A549 (cell line): ENCODE measurements at places on chromosomes 5 and 9. TPM values are rescaled to one million over a fixed set of nuclear protein-coding genes. Genes with fewer than 3 reads are reported as not detected.
A peak's percentile ranks its signal among the peaks of the same experiment; 100 is the strongest.

GRCh38 chr9:108417726-108418125, 438.1 kb downstream of the ACTL7B start:
- no peak for DNase-seq

DNA sequence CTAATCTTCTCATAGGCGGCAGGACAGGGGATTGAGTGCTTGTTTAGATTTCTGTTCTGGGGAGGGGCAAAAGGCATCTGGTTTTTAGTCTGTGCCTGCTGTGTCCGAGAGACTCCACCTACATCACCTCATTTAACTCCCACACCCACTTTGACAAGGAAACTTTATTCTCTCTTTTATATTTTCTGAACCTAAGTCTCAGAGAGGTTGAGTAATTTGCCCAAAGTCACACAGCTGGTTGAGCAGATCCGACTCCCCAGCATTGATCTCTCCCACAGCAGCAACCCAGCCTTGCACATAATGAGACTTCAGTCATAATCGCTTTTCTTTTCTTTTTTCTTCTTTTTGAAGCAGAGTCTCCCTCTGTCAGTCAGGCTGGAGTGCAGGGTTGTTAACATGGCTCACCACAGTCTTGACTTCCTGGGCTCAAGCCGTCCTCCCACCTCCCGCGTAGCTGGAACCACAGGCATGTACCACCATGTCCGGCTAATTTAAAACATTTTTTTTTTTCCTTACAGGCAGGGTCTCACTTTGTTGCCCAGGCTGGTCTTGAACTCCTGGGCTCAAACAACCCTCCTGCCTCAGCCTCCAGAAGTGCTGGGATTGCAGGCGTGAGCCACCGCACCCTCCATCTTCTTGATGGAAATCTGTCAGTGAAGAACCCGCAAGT, 36.5 kb upstream of the ANKRD33B start:
- no peak for DNase-seq

- DNase-seq = no peak
Observed at GRCh38 chr5:51095486-51095885, 287.8 kb upstream of the ISL1 start.

DNA sequence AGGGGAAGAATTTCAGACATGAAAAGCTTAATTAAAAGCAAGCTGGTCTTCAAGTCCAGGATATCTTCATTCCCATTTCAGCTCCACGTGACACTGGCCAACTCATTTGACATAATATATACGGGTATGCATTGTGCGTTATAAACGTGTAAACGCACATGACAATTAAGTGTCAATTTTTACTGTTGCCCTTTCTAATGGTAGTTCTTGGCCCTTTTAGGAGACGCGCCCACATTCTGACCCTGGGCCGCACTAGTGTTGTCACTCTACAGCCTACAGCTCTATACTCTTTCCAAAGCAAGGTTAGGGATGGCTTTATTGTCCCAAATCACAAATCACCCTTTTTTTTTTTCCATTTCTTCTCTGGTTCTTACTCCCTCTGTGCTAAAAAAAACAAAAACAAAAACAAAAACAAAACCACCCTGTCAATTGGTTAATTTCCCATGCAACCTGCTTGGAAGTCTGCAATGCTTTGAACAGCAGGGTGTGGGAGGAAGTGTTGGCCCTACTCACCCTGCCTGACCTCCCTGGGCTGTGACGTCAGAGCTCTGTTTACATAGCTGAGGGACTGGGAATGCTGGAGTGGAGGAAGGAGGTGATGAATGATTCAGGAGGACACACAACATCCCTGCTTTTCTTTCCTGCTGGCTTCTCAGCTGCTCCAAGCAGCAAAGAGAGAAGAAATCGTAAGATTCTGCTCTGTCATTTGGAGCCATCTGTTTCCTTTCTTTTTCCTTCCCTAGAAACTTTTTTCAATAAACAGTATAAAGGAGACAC, 19.3 kb downstream of the RFK start:
- DNase-seq = peak; percentile 94

DNA sequence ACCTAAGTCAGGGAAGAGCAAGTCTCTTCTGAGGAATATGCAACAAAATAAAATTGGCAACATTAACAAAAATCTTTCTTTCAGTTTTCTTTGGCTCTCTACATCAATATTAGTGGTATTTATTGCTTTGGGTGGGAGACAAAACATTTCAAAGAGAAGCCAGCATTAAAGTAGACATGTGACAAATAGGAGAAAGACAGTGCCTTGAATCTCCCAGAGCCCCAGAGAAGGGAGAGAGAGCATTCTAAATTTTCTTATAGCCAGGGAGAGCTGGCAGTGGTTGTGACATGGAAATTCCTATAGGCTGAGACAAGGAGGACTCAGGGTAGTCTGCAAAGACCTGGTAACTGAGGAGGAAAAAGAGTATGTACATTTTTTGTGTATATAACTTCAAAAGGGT, 79.4 kb upstream of the NREP start:
- DNase-seq = no peak

- no peak for DNase-seq
Observed at GRCh38 chr5:42301349-42301748, 121.9 kb upstream of the GHR start.

- DNase-seq = no peak
Observed at GRCh38 chr9:125570246-125570645, 136.8 kb downstream of the MAPKAP1 start.

DNA sequence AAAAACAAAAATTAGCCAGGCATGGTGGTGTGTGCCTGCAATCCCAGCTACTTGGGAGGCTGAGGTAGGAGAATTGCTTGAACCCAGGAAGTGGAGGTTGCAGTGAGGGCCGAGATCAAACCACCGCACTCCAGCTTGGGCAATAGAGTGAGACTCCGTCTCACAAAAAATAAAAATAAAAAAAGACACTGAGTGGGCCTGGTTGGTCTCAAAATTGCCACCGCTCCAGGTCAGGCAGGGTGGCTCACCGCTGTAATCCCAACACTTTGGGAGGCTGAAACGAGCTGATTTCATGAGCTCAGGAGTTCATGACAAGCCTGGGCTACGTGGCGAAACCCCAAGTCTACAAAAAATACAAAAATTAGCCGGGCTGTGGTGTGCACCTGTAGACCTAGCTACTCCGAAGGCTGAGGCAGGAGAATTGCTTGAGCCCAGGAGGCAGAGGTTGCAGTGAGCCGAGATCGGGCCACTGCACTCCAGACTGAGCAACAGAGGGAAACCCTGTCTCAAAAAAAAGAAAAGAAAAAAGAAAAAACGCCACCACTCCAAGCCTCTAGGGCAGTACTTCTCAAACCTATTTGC, 1.8 kb downstream of the STK10 start:
- no peak for DNase-seq

DNA sequence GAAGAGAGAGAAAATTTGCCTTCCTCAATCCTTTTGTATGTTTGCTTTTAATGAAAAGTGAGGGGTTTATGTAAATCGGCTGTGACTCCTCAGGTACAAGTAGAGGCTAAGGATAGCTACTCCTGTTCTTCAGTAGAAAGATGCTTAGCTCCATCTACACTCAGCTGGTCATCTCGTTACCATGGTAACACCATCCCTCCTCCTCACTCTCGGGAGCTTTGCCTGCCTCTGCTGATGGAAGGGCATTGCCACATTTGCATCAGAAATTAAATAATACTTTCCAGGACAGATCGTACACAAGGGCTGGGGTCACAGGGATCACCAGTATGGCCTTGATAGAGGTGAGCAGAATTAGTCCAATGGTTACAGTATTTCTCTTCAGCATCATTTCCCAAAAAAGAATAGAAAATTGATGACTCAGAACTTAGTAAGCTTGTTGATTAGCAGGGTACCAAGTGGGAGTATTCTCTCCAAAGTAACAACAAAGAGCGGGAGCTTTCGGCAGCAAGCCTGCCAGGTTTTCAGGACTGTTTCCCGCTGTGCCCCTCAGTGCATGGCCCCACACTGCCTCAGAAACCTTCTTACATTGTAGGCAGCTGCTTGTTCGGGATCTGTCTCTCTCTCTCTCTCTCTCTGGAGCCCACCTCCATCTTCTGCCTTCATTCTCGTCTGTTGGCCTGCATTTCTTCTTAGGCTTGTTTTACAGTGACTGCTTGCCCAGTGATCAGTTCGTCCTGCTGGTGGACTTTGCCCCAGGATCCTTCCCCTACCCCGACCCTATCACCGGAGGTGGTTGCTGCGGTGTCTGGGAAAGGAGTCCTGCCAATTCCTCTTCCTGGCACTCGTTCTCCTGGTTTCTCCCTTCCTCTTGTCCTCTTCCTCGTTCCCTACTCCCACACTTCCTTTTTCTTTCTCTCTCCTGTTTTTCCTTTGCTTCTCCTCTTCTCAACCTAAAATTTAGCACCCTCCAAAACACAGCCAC, 51.9 kb upstream of the SNAPC3 start:
- DNase-seq = no peak

GRCh38 chr5:77427998-77428397, 64.1 kb downstream of the WDR41 start:
- DNase-seq = no peak

GRCh38 chr5:177457852-177458681, 11.5 kb downstream of the PRR7 start:
- DNase-seq = no peak

DNA sequence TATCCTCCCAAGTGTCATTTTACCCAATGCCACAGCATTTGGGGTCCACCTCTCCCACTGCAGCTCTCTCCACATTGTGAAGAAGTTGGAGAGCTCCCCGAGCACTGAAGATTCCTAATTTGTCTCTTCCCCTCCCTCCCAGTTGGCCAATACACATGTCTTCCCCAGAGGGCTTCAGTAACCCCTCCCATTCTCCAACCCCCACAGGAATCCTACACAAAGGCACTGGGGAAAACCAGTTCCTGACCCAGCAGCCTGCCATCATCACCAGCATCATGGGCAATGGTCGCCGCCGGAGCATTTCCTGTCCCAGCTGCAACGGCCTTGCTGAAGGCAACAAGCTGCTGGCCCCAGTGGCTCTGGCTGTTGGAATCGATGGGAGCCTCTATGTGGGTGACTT, 87.3 kb upstream of the WWC1 start:
- DNase-seq = no peak

DNA sequence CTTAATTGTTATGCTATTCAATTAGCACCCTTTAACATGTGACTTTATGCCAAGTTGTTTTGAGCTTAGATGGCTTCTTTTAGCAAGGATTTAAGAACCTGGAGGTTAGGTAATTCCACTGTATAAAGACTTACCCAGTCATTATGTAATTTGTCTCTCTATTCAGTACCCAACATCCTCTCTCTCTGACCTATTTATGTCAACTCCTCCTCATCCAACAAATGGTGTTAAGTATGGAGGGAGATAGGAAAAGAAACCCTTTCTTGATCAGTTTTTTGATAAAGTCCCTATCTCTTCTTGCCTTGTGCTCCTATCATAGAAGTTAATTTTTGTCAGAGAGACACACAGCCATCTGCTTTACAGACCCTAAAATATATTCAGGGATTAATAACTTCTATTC, 181.2 kb upstream of the GPR151 start:
- DNase-seq = no peak

DNA sequence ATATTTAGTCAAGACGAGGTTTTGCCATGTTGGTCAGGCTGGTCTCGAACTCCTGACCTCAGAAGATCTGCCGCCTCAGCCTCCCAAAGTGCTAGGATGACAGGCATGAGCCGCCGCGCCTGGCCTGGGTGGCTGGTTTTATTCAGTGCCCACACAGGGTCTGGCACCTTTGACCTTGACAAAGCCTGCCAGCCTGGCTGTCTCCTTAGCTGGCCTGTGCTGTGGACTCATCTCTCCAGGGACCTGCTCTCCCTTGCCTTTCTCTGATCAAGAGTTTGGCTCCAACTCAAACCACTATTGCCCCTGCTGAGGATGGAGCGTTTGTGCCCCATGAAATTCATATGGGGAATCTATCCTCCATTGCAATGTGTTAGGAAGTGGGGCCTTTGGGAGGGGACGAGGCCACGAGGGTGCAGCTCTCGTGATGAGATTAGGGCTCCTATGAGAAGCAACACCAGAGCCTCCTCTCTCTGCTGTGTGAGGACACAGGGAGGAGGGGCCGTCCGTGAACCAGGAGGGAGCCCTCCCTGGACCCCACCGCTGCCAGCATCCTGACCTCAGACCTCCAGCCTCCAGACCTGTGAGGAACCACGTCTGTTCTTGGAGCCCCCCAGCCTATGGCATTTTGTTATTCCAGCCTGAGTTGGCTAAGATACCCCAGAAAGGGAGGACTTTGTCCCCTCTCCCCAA, 45.0 kb downstream of the MRPL36 start:
- DNase-seq = no peak

DNA sequence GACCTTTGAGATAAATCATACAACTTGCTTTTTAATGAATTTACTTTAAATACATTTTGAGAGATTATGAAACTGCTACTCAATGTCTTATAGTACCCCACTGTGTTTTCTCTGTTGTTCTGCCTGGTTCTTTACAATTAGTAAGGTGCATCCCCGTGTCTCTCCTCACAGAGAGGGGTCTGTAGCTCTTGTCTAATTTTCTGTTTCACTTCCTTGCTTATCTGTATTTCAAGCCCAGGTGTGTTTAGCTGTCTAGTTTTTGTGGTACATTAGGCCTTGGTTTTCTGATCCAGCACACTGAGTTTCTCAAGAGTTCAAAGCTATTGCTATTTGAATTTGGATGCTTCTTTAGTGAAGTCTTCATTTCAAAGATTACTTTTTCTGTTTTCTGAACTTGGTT, 105.1 kb downstream of the MAST4 start:
- no peak for DNase-seq

GRCh38 chr9:37503736-37504135, 18.0 kb downstream of the POLR1E start:
- no peak for DNase-seq

DNA sequence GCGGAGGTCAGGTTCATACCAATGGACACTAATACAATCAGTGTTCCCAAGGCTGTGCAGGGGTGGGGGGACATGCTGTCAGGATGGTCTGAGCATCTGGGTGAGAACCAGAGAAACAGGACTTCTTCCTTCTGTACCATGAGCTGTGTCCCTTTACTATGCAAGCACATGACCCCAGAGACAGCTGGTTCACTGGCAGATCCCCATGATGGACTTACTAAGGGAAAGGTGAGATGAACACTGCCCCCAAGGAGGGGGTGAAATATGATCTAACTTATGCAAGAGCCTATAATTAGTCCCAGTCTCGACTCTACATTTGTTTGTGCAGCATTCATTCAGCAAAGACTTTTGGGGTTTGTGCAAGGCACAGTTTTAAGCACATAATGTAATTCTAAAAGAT, 91.4 kb downstream of the LIFR start:
- no peak for DNase-seq

- no peak for DNase-seq
Observed at GRCh38 chr5:150829744-150830143, 16.6 kb upstream of the IRGM start.

The SOHLH1 gene
- not detected in 3 replicates for polyA plus RNA-seq

The PCDHA9 gene
- polyA plus RNA-seq = 0.01 TPM in 1 of 3 replicates, not detected in the others

The IRX2 gene
- 0.59 to 0.76 TPM (median 0.67 TPM) in 3 replicates for polyA plus RNA-seq

The TLR4 gene
- 0.04 to 0.08 TPM (median 0.05 TPM) in 3 replicates for polyA plus RNA-seq

The FAM151B gene
- polyA plus RNA-seq = 2.2 to 2.3 TPM (median 2.2 TPM) in 3 replicates

The ARSI gene
- 17.4 to 24.1 TPM (median 22.0 TPM) in 3 replicates for polyA plus RNA-seq

The SLC24A2 gene
- not detected in 3 replicates for polyA plus RNA-seq

The MSX2 gene
- polyA plus RNA-seq = 2.0 to 2.6 TPM (median 2.6 TPM) in 3 replicates

The OR1B1 gene
- polyA plus RNA-seq = not detected in 3 replicates
